Stimulated activated CD8-positive, alpha-beta memory T cell treated with anti-CD3 and anti-CD28 coated beads, Interleukin-7, amount 100 ng/mL, for 48 hours (primary cell): ENCODE measurements at places on chromosomes 6 and 20.

DNA sequence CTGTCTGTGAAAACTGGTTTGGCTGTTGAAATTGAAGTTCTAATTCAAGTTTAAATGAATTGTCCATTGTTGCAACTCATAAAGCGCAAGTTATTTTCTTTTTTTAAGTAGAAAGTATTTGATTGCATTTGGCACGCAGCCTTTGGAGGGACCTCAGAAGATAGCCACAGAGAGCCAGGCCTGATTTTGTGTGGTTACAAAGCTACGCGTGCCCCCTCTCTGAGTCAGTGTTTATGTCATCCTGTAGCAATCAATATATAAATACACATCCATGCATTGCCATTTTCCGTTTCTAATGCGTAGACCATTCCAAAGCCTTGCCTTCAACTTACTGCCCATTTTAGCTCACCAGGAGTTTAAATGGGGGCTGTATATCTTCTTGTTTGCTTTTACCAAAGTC, 173.2 kb downstream of the TMEM242 start:
- no peak for DNase-seq

DNA sequence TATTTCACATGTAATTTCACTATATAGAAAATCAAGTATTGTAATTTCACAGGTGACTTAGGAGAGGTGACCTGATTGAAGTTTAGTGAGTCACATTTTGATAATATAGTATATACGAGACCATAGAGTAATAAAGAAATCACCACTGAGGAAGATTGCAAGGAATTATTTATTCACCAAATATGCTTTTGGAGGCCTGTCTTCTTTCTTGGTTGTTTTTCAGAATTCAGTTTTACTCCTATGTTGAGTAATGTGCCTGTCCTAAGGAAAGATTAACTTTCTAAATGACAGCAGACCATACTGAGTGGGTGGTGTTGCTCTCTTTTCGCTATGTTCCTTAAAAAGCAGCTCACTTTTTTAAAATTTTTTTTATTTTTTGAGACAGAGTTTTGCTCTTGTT, 87.5 kb upstream of the FOXO3 start:
- no peak for DNase-seq

DNA sequence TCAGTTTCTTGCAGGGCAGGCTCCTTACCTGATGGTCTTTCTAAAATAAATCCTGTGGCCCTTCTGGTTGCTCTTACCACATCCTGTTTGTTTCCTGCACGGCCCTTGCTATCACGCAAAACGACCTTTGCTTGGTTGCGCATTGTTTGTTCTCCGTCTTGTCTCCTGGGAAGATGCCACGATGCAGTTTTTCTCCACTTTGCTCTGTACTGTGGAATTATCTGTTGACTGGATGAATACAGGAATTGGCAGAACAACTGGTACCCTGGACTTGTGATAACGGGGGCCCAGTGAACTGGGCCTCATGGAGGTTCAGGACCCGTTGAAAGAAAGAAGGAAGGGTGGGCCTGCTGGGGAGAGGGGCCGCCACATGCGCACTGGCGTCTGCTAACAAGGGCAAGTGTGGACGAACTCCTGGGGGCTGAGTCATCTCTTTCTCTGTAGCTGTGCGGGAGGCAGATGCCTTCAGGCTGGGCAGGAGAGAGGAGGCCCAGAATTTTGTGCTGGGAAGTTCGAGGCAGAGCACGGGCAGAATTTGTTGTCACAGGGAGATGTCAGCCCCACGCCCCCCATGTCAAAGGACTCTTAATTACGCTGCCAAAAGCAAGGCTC, 139.9 kb downstream of the BMP7 start:
- DNase-seq: no peak

DNA sequence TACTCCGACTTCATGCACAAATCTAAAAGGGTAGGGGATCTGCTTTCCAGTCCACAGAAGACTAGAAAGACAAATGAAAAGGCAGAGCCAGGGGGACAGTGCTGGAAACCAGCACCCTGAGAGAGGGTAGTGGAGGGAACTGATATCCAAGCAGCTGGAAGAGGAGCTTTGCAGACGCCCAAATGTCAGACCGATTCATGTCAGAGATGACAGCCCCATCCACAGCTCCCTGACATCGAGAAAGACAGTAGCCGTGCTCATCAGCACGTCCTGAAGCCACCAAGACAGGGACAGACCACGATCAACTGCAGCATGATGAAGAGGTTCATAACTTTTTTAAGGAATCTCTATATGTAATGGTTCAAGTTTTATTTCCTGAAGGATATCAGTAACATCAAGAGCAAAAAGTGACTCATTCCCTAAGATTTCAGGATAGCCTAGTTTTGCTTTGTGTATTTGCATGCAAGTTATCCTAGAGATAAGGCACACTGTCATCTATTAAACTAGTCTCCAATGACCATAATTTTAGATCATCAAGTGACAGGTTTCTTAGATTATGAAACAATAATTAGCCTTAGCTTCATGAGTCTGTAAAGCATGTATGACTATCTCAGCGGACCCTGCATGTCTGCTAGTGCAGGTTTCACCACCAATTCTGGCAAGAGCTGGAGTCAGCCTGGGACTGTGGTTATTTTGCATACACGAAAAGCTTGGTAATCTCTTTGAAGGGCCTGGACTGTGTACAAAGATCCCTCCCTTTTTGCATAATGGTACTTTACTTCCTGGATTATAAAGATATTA, 43.0 kb downstream of the PRDM1 start:
- DNase-seq: no peak

DNA sequence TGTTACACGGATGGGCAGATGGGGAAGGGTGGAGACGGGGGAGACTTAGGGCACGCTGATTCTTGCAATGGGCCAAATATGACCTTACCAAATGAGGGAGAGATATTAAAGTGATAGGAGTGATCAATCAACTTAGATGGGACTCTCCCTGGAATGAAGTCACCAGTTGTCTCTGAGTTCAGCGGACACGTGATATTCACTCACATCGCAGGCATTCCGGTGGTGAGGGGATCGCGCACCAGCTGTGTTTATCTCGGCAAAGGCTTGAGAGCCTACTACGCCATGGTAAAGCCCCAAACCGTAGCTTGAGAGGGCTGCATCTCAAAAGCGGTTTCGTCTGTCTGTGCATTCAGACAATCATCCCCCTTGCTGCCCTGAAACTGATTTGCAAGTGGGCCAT, 5.5 kb downstream of the BMP7 start:
- DNase-seq: no peak

DNA sequence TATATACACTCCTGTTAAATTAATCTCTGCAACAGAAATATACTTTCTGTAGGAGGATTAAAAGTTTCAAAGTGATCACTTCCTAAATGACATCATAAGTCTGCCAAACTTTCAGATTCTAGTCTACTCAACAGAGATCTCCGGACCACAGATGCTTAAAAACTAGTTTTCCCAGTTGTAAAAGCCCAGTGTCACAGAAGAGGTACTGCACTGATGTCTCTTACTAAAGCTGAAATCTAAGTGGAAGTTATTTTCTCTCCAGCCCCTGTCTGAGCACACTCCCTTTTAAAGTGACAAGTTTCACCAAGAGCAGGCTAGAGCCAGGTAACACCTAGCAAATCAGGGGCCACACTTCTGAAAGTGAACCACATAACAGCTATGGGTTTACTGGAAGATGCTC, 71.6 kb upstream of the DST start:
- no peak for DNase-seq
